Esophagus squamous epithelium (tissue), 5 donors: ENCODE measurements at places on chromosomes 2 and 18.

- DNase-seq: no peak
Observed at GRCh38 chr2:208101716-208102631, 22.4 kb downstream of the CRYGD start.

DNA sequence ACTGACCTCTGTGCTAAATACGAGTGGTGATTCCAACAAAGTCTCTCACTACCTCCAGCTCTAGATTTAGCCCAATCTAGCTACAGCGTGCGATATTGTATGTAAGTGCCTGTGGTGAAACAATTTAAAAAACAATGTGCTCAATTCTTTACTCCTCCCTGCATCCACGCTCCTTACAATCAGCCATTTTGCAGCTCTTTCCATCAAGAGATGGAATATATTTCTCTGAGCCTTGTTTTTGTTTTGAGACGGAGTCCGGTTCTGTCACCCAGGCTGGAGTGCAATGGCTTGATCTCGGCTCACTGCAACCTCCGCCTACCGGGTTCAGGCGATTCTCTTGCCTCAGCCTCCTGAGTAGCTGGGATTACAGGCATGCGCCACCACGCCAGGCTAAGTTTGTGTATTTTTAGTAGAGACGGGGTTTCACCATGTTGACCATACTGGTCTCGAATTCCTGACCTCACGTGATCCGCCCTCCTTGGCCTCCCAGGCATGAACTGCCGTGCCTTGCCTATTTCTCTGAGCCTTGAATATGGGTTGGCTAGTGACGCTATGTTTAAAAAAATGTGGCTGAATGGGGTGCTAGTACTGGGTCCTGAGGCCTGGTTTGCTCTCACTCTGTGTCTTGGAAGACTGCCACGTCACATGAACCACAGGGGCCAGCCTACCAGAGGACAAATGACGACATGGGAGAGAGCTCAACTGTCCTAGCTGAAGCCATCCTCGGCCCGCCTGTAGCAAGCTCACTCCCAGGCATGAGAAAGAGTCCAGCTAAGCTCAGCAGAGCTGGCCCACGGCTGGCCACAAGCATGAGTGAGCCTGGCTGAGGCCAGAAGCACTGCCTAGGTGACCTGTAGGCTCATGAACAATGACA is 14.8 kb downstream of the WDFY1 start:
- no peak for DNase-seq

DNA sequence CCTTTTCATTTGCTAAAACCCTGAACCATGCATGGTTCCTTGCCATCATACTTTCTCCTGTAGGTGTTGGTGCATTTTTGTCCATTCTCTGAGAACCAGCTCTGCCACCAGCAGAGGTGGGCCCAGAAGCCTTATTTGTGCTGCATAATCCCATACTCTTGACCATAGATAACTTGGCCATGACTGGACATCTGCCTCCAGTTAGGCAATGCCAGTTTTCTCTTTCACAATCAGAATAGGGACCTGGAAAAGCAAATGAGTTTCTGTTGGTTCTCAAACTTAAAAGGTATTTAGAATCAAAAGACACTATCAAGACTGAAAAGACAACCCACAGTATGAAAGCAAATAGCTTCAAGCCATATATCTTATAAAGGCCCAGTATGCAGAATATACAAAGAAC is 167.3 kb downstream of the MAIP1 start:
- no peak for DNase-seq

DNA sequence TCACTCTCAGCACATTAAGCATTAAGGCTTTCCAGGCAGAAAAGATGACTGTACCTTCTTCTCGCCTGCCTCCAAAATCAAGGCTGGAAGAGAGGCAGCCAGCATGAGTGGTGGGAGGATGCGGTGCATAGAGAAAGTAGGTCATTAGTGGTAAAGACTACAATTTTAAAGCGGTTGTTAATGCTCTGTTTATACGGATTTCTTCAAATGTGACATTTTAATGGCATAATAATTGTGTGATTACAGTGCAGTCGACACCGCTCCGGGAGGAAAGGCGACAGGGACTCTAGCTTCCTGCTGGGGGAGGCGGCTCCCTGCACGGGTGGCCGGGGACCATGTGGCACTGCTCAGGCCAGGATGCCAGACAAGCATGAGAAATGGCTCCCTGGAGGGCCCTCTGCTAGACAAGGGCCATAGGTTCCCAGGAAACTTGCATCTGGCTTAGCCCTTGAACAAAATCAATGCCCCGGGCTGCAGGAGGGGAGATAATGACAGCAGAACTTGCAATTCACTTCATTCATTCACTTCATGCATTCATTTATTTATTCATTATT is 129.6 kb downstream of the GALNT14 start:
- no peak for DNase-seq

GRCh38 chr2:129742415-129743180 is 236.9 kb upstream of the RAB6C start:
- no peak for DNase-seq

GRCh38 chr2:22737144-22737543 is 647.8 kb upstream of the KLHL29 start:
- no peak for DNase-seq

GRCh38 chr2:71552356-71552755 is 99.0 kb downstream of the DYSF start:
- no peak for DNase-seq

- DNase-seq: no peak
Observed at GRCh38 chr18:51069885-51070284, 39.9 kb downstream of the SMAD4 start.

DNA sequence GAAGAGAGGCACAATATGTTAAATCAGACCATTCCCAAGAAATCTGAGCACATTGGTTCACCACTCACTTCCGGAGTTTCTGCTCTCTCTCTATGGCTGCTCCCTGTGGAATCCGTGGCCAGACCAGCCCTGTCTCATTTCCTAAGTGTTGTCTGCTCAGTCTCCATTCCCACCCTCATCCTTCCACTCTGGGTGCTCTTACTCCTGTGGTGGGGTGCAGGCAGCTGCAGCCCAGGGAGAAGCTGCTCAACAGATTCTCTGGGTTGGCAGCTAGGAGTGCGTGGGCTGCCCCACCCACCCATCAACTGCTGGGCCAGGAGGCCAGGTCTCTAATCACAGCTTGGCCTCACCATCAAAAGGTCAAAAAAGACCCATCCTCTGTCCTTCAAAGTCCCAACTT is 98.3 kb downstream of the ARL4C start:
- no peak for DNase-seq

DNA sequence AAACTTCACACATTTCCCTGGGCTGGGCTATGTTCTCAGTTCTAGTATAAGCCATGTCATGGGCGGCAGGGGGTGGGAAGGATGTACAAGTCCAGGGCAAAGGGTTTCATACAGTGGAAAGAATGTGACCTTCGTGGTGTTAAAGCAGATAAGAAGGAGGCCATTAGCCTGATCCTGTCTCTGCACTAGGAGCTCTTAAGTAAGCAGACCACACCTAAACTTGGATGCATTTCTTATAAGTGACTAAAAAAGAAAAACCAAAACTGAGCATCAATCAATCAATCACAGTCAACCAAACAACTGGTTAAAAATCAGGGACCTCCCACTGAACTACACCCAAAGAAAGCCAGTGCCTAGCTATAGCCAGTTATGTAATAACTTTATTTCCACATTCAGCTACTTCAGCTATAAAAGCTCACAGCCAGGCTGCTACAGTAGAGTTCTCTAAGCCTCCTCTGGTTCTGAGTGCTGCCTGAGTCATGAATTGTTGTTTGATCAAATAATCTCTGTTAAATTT is 46.8 kb upstream of the RIOK3 start:
- DNase-seq: no peak

DNA sequence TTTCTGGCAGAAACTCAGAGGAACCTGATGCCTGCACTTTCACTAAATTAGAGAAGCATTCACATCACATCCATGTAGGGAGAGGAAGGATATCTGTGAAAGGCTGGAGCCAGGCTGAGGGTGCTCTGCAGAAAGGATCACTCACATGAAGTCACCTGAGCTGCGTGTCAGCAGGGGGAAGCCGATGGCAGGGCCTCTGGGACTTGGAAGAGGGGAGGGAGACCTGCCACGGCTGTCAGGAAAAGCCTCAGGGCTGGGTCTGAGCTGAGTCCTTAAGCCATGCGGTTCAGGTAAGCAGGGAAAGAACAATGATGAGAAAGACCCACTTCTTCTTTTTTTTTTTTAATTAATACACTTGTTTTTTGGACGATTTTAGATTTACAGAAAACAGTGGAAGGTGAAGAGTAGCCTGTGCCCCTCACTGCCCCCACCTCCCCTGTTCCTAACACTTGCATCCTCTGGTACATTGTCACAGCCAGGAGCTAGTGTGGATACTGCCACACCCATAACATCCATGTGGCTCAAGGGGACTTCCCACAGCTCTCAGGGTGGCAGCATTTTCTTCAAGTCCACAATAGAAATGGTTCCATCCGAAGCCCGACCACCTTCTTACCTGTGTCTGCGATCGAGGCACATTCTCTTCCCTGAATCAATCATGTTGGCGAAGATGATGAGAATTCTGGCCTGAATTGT is 156.5 kb upstream of the TPO start:
- DNase-seq: no peak

DNA sequence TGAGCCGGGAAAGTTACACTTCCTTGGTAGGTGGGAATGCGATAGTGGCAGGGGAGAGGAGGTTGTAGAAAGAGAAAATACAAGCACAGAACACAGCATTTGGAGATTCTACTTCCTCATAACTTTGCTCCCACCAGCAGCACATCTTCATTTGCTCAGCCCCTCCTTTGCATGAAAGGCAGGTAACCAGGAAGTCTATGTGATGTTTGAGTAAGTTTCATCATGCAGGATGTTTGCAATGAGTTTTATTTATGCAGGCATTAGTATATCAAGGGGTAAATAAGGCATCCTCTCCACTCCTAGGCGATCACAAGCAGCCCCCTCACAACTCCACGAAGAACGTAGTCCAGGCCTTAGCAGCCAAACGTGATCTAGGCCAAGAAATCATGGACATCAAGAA is 5.0 kb downstream of the RNF152 start:
- DNase-seq: no peak

DNA sequence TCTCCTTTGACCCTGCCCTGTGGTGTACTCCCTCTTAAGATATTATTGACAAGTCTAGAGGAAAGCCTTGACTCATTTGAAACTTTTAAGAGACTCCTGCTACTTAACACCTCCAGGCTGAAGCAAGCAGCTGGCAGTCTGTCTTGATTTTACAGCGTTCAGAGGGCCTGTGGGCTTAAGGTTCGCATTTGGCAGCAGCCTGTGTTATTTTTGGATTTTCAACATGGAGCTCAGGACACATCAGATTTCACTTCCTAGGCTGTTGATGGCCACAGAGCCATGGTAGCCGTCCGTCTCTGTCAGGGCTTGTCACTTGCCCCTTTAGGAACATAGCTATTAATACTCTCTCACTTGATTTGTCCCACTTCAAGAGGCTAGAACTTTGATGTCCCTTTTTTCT is 73.6 kb downstream of the VWA3B start:
- no peak for DNase-seq

DNA sequence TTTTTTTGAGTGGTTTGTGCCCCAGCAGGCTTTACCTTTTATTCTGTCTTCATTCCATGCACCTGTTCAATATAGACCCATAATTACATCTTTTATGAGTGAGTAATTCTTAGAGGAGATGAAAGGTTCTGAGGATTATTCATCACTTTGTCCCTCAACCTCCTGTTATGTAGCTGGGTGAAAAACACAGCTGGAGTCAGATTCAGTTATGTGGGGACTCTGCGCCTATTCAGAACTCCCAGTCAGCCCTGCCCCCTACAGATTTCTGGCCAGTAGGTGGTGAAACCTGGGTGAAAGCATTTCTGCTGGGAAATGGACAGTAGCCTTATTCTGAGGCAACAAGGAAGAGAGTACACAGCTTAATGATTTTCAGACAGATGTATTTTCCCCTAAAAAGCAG is 107.8 kb downstream of the MGAT5 start:
- DNase-seq: no peak

- DNase-seq: no peak
Observed at GRCh38 chr2:164644036-164644700, 22.9 kb upstream of the GRB14 start.

- DNase-seq: no peak
Observed at GRCh38 chr2:10256031-10256514, 46.6 kb upstream of the HPCAL1 start.
